Natural killer cell treated with Interleukin-12 subunit alpha and Interleukin-12 subunit beta and Interleukin-15 and Interleukin-18, amount 100 ng/mL, for 72 hours (primary cell): ENCODE measurements at places on chromosomes 11 and 22. TPM values are rescaled to one million over a fixed set of nuclear protein-coding genes. Genes with fewer than 3 reads are reported as not detected.

The ANO9 gene
- 2.4 TPM for total RNA-seq

The KCNJ11 gene
- total RNA-seq: not detected

The DNAJB7 gene
- not detected for total RNA-seq

The CHADL gene
- 0.40 TPM for total RNA-seq

The NLRP6 gene
- 0.26 TPM for total RNA-seq

The DPAGT1 gene
- 51.9 TPM for total RNA-seq
